Motor neuron (in vitro differentiated cells): ENCODE measurements at places on chromosomes 12 and 14.

DNA sequence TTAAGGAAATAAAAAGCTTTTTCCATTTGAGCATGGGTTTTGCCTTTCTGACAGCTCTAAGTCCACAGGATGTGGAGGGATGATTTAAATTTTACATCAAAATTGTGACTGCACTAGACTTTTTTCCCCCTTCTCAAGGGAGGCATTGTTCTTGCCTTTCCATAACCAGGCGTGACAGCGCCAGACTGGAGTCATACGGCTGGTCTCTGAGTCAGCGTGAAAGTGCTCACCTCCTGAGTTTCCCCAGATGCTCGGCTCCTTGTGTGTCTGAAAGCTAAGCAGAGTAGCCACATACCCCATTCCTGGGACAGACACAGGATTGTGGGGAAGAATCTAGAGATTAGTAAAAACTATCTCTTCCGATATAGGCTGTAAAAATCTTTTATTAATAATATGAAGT is 43.1 kb downstream of the SOX5 start:
- peak; percentile 98 for ATAC-seq

DNA sequence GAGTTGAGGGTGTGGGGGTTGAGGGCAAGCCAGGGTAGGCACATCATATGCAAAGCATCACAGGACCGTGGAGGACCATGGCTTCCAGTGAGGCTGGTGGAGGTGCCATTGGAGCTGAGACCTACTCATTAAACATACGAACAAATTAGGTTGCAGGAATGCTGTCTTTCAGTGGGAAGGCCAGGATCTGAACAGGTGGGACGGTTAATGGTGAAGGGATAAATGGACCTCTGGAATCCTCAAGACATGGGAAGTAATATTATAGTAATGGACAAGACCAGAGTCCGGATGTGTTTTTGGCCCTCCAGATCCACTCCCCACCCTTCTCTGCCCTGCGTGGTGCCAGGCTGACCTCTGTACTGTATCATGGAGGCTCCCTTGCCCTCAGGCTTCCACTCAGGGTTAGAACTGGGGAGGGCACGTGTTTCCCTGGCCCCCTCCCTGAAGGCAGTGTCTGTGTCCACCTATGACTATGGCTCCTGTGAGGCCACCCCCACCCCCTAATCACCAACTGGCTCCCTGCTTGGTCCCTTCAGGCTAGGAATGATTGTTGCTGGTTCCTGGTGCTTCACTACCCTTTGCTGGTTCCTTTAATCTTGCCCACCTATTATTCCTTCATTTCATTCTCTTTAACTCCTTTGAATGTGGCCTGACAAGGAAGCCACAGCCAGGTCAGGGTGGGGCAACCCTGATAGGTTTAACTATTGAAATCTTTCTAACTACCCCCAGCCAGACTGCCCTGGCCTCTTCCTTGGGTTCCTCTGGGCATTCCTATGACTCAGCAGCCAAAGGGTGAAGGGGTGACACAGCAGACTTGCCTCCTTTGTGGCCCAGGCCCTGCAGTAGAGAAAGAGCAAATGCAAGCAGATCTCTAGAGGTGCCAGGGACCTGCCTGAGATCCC is 10.7 kb downstream of the DHRS2 start:
- peak; percentile 19 for ATAC-seq

GRCh38 chr14:51382506-51382905 is 142.5 kb downstream of the TMX1 start:
- peak; percentile 29 for ATAC-seq

GRCh38 chr14:96351986-96352385 is 11.2 kb downstream of the ATG2B start:
- no peak for ATAC-seq

- no peak for ATAC-seq
Observed at GRCh38 chr12:93139028-93139665, 210.1 kb upstream of the EEA1 start.

GRCh38 chr14:70416338-70416724 is 559 bp downstream of the SYNJ2BP start:
- ATAC-seq, result peak; percentile 44

DNA sequence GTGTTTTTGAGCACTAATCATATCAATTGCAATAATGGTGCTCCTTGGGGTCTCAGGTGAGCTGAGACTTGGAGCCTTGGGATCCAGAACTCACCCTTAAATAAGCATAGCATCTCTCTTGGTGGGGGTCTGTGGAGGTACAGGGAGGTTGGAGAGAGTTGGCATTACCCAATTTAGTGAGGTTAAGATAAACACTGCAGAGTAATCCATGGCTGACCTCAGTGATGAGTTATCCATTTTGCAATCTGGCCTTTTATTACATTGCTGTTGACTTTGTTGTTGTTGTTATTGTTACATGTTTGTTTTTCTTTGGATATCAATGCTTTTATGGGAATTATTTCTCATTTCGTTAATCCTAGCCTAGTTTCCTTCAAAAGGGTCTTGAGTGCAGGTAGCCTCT is 373.3 kb downstream of the NRXN3 start:
- no peak for ATAC-seq

- no peak for ATAC-seq
Observed at GRCh38 chr14:105150368-105151083, 18.1 kb downstream of the JAG2 start.

- ATAC-seq, result no peak
Observed at GRCh38 chr12:118690506-118690905, 290.8 kb upstream of the SRRM4 start.

DNA sequence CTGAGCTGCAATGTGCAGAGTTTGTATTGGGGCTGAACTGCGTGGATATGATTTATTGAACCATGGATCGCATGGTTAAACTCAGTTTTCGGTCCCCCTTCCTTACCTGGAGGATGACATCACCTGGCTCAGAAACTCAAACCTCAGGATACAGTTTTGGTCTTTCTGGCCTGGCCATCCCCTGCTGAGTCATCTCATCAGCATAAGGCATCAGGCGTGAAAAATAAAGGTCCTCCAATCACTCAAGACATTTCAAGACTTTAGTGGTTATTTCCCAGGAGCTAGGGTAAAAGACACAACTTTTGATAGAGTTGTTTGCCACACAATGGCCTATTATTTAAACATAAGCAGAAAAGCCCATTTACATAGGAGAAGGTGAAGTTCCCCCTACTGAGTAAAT is 631.1 kb upstream of the TMEM132C start:
- ATAC-seq, result no peak

GRCh38 chr12:125406131-125406530 is 340.9 kb downstream of the AACS start:
- no peak for ATAC-seq

DNA sequence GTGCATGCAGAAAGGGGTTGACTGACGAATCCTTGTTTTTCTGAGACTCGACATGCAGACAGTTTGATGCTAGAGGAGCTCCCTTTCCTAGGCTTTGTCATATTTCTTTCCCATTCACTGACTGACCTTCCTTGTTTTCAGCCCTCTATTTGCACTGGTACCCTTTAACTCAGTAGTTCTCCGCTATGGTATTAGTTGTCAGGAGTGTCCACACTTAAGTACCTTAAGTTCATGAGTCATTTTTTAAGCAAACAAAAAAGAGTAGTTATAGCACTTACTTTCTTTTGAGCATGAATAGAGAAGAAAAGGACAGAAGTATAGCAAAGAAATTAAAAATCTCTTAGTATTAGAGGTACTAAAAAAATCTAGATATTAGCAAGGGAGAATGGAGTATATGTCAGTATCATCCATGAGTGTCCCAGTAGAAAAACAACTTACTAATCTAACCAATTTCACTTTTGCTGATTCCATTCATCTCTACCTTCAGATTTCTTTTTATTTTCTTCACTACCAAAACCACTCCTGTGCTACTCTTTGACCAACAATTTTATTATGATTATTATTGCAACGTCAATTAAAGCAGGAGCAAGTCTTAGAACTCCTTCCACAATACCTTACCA is 8.3 kb downstream of the ATP2B1 start:
- no peak for ATAC-seq

- peak; percentile 27 for ATAC-seq
Observed at GRCh38 chr12:96015672-96016071, 19.5 kb upstream of the HAL start.

DNA sequence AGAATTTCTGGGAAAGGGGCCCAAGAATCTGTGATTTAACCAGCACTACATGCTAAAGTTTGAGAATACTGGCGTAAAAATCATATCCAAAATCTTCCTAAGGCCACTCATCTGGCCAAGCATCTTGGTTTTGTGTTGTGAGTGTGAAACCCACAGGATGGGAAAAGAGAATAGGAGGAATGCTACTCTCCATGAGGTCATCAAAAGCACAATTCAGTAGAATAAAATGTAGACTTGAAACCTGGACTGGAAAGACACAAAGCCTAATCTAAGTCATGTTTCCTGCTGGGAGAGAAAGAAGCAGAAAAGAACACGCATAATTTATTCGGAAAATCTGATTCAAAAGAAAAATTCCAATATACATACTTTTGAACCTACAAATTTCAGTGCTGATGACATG is 42.3 kb downstream of the NR1H4 start:
- ATAC-seq, result no peak

- no peak for ATAC-seq
Observed at GRCh38 chr12:128534906-128535305, 267.9 kb downstream of the TMEM132C start.

GRCh38 chr14:21202463-21203358 is 46.8 kb upstream of the OR5AU1 start:
- no peak for ATAC-seq

- no peak for ATAC-seq
Observed at GRCh38 chr14:65228956-65229747, 126.8 kb upstream of the MAX start.

- peak; percentile 69 for ATAC-seq
Observed at GRCh38 chr12:75905922-75906321, 125.7 kb downstream of the PHLDA1 start.

GRCh38 chr14:53792909-53793308 is 163.7 kb downstream of the BMP4 start:
- no peak for ATAC-seq
